ENCODE measurements at places on chromosomes 6 and 20.

- peak; percentile 11 for DNase-seq
Measured at GRCh38 chr6:100880149-100880852, 828 bp downstream of the ASCC3 start.

- peak; percentile 42 for DNase-seq
Measured at GRCh38 chr20:48295966-48296421, 510.7 kb upstream of the SULF2 start.

GRCh38 chr20:24095756-24096155, 107.2 kb upstream of the GGTLC1 start:
- DNase-seq: peak; percentile 98

GRCh38 chr6:170374571-170375444, 68.2 kb downstream of the FAM120B start:
- no peak for DNase-seq

GRCh38 chr20:60143261-60143842, 185.1 kb downstream of the CDH26 start:
- no peak for DNase-seq

DNA sequence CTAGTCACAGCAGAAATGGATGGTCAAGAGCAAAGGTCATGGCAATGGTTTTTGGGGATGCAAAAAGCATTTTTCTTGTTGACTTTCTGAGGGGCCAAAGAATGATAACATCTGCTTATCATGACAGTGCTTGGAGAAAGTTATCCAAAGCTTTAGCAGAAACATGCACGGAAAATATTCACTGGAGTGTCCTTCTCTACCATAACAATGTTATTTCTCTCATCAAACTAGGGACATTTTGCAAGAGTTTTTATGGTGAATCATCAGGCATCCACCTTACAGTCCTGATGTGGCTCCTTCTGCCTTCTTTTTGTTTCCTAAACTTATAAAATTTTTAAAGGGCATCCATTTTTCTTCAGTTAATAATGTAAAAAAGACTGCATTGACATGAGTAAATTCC, 302.3 kb downstream of the HIVEP2 start:
- no peak for DNase-seq

GRCh38 chr6:2054516-2055067, 190.8 kb downstream of the GMDS start:
- no peak for DNase-seq

- no peak for DNase-seq
Measured at GRCh38 chr6:26105842-26106241, 18.6 kb downstream of the HFE start.

DNA sequence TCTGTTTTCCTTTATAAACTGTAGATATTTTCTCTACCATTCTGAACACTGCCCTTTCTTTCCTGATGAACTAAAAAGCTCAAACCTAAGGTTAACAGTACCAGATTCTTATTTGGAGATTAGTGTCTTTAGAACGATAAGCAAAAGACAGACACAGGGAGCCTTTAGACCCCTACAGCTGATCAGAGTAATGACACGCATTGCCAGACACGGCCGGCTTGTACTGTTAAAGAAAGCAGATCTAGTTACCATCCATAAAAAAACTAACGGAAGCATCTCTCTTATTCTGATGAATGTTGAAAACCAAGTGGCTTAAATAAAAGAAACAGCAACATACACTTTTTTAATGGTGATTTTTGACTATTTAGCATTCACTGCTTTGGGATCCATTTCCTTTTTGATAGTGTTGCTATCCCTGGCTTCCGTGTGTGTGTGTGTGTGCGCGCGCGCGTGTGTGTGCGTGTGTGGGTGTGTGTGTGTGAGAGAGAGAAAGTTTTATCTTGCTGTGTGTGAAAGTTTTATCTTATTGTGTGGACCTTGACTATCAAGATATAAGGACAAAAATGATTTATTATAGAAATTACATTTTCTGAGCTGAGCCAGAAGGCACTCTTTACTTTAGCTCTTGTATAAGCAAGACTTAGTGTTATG, 95.6 kb upstream of the SLC35B3 start:
- no peak for DNase-seq

GRCh38 chr6:5507131-5507681, 245.9 kb downstream of the FARS2 start:
- DNase-seq: no peak

DNA sequence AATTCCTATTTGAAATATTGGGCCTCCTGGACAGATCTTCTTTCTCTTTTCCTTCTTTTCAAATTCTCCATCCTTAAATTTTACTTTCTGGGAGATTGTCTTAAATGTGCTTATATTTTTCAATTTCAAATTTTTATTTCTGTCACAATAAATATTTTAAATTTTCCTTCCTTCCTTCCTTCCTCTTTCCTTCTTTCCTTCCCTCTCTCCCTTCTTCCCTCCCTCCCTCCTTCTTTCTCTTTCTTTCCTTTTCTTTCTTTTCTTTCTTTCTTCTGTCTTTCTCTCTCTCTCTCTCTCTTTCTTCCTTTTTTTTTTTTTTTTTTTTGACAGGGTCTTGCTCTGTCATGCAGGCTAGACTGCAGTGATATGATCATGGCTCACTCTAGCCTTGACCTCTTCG, 16.7 kb upstream of the PNRC1 start:
- DNase-seq: no peak

DNA sequence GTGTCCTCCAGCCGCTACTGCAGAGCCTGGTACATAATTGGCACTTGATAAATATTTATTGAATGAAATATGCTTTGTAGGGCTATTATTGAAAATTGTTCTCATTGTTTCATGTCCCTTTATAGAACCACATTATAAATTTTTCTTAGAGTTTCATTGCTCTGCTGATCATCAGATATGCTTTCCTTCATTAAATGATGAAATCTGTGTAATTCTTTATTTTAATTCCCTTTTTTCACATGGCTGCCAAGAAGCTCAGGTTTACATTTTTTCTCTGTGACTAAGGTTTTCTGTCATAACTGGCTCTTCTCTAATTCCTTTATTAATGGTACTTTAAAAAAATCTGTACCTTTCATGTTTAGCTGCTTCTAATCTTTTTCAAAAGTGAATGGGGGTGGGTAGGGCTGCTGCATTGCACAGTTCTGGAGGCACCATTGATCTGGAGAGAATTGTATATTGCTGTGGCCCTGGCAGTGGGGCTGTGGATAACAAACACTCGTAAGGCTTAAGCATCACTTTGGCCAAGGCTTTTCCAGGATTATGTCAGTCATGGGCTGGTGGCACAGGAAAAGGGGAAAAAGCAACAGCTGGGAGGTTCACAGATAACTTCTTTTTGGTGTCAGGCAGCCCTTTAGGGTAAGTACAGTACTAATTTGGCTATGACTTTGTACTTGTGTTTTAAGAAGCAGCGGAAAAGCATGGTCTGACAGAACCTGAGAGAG, 43.8 kb downstream of the ARFGEF2 start:
- no peak for DNase-seq

DNA sequence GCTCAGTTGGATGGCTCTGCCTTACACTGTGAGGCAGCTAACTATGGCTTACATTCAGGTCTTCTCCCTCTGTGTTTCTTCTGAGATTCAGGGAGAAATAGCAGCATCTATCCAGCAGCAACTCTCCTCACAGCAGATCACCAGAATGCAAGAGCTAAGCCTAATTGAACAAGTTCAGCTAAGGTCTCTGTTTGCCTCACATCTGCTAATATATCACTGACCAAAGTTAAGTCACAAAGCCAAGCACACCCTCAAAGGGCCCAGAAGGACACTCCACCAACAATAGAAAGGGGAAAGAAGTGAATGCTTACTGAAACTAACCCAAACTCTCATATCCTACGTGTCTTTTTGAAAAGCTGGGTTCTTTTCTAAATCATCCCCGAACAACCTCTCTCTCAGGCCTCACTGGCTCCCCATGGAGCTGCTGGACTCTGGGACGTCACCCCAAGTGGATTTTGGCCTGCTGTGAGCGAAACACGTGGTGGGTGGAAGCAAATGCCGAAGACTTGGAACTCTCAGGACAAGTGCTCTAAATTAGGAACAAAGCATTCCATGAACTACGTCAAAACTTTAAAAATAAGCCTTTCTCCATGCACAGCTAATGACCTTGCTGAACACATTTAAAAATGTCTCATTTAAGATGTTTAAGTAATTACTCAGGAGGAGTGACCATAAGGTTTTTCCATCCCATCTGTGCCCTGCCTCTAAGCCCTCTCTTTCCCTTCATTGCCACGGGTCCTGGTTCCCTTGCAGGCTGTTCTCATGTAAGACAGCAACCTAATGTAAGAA, 167.5 kb upstream of the PLCB4 start:
- DNase-seq: no peak

DNA sequence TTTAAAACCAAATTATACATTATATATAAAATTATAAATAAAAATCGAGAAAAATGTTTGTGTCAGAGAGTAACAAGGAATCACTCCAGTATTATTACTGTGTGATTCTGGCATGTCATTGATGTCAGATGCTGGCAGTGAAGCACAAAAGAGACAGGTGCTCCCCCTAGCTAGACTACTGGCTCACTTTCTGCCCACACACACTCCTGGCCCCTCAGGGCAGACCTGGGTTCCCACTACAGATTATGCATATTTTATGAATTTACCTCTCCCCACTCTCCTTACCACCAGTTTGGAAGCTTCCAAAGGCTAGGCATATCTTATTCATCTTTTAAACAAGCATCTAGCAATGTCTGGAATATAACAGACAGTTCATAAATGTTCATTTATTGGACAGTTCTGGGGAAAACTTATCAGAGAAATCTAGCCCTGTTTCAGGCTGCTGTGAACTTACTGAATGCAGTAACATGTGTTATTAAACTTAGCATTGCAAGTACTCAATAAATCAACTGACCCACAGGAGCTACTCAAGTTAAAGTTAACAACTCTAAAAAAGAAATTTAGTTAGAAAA, 12.8 kb downstream of the SNX3 start:
- DNase-seq: no peak

DNA sequence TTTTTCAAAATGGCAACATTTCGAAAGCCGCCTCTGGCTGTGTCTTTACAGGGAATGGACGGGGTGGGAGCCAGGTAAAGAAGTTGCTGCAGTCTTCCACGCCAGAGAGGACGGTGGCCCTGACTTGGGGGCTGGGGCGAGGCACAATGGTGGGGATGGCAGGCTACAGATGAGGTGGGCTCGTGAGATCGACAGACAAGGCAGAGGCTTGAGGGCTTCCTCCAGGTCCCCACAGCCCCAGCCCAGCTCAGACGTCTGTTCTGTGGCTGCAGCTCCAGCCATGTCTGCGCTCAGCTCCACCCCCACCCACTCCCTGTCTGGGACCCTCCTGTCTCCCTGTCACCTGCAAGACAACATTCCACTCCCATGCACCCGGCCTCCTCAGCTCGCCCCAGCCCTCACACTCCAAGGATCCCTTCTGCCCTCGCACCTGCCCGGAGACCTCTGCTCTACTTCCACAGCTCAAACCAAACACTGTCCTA, 7.4 kb upstream of the C20orf144 start:
- DNase-seq: no peak

Measured in SW480 (cell line).